ENCODE measurements at places on chromosomes 2 and 18.

DNA sequence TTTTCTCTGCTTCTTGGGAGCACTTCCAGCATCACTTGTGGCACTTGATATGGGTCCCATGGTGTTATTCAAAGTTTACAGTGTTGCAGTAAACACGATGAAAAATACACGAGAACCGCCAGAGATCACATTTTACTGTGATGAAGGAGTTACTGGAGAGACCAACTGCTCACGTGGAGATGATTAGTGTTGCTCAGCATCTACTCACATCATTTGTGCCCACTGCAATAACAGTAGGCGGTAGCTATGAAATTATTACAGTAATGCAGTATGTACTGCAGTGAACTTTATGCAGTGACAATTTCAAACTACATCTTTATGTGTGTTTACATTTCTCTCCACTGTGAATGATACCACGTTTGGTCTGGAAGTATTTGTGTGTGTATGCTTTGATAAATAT is 93.5 kb downstream of the SLC4A3 start:
- DNase-seq, result no peak

GRCh38 chr2:112340475-112341267 is 65.3 kb downstream of the ZC3H6 start:
- no peak for DNase-seq

GRCh38 chr2:182553483-182553882 is 126.6 kb upstream of the PDE1A start:
- no peak for DNase-seq

DNA sequence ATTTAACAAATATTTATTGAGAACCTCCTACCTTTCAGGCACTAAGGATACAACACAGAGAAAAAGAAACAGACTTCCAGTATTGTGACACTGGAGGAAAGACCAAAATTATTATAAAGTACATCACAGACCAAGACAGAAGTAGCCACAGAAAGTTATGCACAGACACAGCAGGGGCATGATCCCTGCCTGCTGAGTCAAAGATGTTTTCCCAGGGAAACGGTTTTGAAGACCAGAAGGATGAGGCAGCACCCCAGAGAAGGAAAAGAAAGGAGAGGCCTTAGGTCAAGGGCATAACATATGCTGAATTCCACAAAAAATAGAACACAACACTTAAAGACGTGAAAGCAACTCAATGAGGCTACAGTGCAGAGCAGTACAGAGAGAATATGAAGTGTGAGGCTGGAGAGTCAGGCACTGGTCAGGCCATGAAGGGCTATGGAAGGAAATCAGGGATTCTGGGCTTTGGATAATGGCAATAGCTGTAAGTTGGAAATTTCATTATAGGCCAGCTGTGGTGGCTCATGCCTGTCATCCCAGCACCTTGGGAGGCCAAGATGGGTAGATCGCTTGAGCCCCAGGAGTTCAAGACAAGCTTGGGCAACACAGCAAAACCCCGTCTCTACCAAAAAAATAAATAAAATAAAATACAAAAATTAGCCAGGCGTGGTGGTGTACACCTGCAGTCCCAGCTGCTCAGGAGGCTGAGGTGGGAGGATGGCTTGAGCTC is 8.2 kb downstream of the ADAM17 start:
- DNase-seq, result no peak

DNA sequence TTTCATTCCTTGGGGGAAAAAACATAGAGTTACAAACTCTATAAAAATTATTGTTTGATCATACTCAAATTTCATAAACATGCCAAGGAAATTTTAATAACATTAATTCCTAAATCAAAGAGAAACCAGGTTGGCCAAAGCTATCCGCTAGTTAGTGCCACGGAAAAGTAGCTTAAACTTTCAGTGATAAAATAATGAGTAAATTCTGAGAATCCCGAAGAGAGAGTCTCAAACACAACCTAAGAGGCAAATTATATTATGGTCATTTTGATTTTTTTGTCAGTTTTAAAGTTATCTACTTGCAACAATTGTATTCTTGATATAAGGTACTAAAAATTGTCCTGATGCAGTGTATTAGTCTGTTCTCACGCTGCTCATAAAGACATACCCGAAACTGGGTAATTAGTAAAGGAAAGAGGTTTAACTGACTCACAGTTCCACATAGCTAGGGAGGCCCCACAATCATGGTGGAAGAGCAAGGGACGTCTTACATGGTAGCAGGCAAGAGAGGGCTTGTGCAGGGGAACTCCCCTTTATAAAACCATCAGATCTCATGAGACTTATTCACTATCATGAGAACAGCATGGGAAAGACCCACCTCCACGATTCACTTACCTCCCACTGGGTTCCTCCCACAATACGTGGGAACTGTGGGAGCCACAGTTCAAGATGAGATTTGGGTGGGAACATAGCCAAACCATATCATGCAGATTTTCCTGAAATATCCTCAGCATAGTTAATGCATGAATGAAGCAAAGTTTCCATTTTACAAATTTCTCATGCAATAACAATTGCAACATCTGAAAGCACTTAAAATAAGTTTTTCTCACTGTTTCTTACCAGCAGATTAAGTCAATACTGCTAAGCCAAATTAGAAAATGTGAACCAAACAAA is 205.9 kb upstream of the STK17B start:
- DNase-seq, result no peak

All from CD4-positive, alpha-beta T cell treated with Interleukin-12 subunit alpha and Interleukin-12 subunit beta, for 1 hour (primary cell).